ENCODE measurements at places on chromosomes 3 and 15.

DNA sequence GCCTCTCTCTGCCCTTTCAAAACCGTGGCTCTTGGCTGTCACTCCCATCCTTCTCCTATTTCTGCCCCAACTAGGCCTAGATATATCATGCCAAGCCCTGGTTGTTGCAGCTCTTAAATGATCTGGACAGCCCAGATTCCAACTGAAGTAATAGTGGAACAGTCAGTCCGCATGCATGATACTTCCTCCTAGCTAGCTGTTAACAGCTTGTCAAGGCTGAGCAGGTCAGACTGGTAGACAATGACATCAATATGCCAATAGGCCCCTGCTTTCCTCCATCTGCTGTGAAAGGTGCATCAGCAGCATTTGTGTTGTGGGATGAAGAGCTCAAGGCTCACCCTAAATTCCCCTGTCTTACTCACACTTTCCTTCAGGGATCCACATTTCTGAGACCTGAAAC lies 527.7 kb upstream of the TGFBR2 start:
- DNase-seq = no peak

DNA sequence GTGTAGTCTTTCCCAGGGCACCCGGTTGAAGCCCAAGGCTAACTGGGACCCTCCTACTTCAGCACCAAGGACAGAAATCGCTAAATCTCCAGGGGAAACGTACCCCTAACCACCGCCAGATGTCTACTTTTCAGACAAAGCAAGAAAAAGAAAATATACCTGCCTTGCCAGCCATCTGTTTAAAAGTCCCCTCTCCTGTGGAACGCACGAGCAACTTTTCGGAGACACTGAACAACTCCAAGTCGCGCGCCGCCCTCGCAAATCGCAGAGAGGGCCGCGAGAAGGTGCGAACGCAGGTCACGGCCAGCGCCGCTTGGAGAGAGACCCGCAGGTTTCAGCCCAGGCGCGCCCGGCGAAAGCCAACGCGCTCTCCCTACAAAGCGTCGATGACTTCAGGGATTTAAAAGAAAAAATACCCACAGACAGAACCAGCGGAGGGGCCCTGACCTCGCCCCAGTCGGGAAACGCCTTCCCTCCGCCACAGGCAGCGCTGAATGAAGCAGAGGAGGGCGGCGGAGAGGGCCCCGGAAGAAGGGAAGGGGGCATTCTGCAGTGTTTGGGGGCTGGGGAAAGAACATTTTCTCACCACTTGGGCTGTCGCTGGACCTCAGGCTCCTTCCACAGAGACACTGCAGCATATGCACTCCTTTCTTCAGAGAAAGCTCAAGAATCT lies 213.1 kb downstream of the FGF12 start:
- DNase-seq = no peak

DNA sequence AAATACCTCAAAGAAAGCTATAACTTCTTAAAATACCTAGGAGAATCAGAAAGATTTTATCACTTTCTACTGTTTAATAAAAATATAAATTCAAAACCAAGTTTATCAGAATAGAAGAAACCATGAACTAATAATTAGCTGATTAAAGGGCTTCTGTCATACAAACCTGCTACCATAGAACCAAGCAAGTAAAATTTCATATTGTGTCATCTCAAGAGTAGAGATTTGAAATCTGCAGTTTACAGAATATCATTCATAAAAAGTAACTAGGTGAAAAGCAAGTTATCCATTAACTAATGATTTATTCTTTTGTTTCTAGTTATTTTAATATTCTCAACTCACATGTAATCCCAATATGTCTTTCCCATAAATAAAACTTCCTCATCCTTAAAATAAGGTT lies 36.8 kb upstream of the XXYLT1 start:
- no peak for DNase-seq

DNA sequence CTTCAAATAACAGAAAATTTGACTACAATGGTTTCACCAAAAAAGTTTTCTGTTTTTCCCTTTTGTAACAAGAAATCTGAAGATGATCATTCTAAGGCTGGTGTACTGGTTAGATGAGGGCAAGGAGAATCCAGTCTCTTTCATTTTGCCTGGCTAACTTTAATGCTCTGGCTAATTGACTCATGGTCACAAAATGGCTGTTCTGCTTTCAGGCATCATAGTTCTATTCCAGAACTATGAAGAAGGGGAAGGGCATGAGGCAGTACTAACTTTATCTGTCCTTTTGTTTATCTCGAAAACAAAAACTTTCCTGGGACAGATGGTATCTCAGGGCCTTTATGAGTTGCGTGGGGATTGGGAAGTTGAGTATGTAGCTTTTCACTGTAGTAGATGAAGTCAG lies 50.4 kb downstream of the SLC25A26 start:
- DNase-seq = no peak

DNA sequence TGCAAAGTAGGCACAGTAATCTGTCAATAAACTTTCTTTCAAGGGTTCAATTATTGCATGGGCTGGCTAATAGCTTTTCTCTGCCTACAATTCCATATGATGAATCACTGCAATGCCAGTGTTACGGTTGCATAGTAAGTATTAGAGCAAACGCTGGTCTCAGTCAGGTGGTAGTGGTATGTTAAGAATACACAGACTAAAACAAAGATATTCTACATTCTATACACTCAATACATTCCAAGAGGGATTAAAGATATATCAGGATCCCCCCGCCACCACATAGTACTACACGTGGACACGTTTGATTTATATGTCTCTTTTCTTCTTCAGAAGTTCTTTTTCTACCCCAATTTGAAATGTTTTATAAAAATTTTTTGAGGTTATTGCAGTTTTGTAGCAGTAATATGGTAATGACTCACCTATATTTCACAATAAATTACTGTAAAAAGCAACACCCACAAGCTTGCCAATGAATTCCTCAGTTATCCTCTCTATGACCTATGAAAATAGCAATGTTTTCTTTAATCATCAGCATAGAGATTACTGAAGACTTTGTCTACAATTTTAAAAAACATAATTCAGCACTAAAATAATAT lies 68.2 kb downstream of the CD200R1L start:
- DNase-seq = no peak

- no peak for DNase-seq
Measured at GRCh38 chr15:31108836-31109235, 7.3 kb upstream of the TRPM1 start.

DNA sequence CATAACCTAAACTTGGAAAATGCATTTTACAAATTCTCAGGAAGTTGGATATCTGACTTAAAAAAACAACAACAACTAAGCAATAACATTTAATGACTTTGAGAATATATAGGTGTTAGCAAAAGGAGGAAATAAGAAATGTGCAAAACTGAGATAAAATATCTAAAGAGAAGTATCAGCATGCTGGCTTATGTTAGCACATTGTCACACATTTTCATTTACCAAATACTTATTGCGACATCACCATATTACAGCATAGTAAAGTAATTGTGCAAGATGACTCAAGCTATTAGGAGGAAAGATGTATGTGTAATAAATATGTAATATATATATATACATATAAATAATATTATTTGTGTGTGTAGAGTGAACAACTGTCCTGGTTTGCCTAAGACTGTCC lies 9.2 kb downstream of the PTX3 start:
- DNase-seq = no peak

DNA sequence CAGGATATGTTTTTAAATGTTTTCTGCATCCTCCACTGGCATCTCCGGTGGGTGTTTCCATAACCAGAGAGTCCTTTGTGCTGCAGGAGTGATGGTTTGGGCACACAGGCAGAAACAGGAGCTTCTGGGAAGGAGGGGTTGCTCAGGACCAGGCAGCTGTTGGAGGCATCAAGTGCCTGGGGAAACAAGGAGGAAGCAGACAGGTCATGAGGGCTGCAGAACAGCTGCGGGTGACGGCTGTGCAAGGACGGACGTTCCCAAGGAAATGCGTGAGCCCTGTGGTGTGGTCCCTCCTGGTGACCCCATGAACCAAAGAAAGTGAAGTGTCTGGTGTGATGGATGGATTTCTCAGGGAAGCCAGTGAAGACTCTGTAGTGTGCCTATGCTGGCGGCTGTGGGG lies 61.2 kb upstream of the TNFAIP8L3 start:
- no peak for DNase-seq

All from activated CD8-positive, alpha-beta memory T cell treated with anti-CD3 and anti-CD28 coated beads for 1 hour (primary cell).